ENCODE measurements at places on chromosomes 11 and 22. TPM values are rescaled to one million over a fixed set of nuclear protein-coding genes. Genes with fewer than 3 reads are reported as not detected.

DNA sequence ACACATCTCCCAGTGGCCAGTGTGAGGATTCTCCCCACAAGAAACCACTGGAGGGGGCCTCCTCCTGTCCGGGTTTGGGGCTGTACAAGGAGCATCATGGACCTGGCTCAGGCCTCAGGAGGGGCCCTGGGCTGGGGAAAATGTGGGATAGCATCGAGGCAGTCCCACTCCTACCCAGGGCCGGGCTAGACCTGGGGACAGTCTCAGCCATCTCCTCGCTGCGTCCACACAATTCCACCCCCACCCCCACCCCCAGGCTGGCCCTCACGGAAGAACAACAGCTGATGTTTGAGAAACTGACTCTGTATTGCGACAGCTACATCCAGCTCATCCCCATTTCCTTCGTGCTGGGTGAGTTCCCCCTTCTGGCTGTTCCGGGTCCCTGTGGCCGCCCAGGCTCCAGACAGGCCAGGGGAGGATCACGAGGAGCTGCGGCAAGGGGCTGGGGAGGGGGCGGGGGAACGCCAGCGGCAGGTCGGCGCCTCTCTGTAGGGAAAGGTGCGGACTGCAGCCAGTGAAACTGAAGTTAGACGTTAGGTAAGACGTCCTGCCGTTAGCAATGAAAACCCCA lies 4.8 kb downstream of the BEST1 start:
- no peak overlapping the region for H3K4me3 ChIP-seq
- H3K27ac ChIP-seq: no peak overlapping the region
- no peaks in the 10 kb centered on the region for H3K36me3 ChIP-seq

DNA sequence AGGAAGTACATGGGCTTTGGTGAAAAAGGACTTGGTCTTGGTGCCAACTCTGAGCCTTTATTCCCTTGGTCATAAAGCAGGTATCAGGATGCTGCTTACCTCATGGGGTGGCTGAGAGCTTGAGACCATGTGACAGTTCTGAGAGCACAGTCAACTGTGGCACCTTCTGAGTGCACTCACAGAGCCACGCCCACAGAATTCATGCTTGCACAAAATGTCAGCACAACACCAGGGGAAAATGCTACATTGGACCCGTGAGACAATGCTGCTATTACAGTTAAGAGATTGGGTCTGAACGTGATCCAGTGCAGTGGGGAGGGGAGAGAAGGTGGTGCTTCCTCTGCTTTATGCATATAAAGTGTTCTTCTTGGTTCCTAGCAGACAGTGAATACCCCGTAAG lies 79.5 kb upstream of the SPON1 start:
- H3K4me1 ChIP-seq: no peaks in the 10 kb centered on the region
- peak; percentile 43 for DNase-seq
- no peak overlapping the region for H3K27ac ChIP-seq
- no peaks in the 10 kb centered on the region for H3K36me3 ChIP-seq
- H3K27me3 ChIP-seq: no peaks in the 10 kb centered on the region

Gene SCGB2A2
- total RNA-seq: not detected

GRCh38 chr11:44320289-44320973 lies 10.5 kb upstream of the ALX4 start:
- H3K27me3 ChIP-seq: peaks cover 86% of the 10 kb centered on the region
- no peak for DNase-seq
- H3K27ac ChIP-seq: no peak overlapping the region
- no peaks in the 10 kb centered on the region for H3K36me3 ChIP-seq

DNA sequence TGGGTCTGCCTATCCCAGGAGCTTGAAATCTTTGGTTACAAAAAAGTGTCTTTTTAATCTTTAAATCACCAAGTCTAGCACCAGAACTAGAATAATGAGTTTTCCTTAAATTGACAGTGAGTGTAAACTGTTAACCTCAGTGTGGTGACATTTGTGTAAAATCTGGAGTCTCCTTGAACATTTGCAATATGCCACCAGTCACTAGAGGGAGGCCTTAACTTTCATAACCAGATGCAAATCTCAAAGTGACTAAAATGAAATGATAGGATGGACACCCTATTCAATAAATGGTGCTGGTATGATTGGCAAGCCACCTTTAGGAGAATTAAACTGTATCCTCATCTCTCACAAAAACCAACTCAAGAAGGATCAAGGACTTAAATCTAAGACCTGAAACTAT lies 8.3 kb upstream of the SCGB1D2 start:
- H3K27me3 ChIP-seq: peaks cover 21% of the 10 kb centered on the region
- H3K27ac ChIP-seq: no peak overlapping the region
- H3K4me3 ChIP-seq: no peak overlapping the region
- no peaks in the 10 kb centered on the region for H3K36me3 ChIP-seq
- H3K4me1 ChIP-seq: no peaks in the 10 kb centered on the region

- DNase-seq: peak; percentile 74
- peaks cover 2% of the 10 kb centered on the region for H3K27me3 ChIP-seq
- no peaks in the 10 kb centered on the region for H3K36me3 ChIP-seq
- no peak overlapping the region for H3K4me3 ChIP-seq
- peaks cover 4% of the 10 kb centered on the region for H3K4me1 ChIP-seq
Observed at GRCh38 chr22:25334162-25334490, 114.7 kb downstream of the CRYBB2 start.

Gene FAM227A
- 0.88 TPM for total RNA-seq

Gene NNMT
- not detected for total RNA-seq

DNA sequence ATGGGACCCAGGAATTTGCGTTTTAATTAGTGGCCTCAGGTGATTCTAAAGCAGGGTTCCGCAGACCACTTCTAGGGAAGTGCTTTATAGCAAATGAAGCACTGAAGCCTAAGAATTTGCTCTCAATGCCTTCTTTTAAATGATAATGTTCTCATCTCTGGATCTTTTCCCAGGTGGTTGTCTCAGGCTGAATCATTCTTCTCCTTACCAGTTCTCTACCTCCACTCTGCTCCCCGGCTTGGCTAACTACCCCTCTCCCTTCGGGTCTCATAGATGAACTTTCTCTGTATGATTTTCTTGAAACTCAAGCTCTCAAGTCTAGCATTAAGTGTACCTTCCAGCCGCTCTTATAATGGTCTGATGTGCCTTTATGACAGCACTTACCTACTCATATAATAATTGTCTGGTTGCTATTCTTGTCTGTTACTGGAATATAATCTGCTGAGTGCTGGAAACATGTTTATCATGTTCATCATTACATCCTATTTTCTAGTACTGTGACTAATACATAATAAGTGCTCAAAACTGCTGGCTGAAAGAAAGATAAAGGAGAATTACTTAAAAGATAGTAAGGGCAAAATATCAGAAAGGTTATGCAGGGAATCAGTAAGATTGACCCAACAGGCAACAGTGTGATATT lies 195.9 kb upstream of the SESN3 start:
- no peak for DNase-seq
- H3K4me3 ChIP-seq: no peak overlapping the region
- H3K27ac ChIP-seq: no peak overlapping the region
- H3K4me1 ChIP-seq: no peaks in the 10 kb centered on the region

Gene TESMIN
- total RNA-seq: 7.3 TPM

DNA sequence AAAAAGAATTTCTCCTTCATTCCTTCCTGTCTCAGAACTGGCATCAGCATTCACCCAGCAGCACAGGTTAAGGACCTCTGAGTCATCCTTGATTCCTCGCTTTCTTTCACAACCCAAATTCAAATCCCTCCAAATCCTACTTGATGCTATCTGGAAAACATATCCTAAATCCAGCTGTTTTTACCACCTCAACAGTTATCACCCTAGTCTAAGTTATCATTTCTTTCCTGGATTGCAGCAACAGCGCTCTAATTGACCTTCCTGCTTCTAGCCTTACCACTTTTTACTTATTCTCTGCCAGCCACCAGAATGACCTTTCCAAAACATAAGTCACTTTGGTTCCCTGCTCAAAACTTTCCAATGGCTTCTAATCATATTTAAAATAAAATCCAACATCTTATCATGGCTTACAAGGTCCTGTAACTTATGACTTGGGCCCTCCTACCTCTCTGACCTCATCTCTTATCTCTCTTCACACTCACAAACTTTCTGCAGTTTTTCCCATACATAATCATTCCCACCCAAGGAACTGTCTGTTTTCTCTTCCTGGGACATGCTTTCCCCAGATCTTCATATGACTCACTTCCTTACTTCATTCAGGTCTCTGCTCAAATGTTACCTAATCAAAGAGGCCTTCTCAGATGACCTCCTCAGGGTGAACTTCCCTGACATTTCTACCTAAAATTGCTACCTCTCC lies 119.4 kb downstream of the TTC28 start:
- no peaks in the 10 kb centered on the region for H3K36me3 ChIP-seq
- H3K27me3 ChIP-seq: peaks cover 20% of the 10 kb centered on the region
- no peak overlapping the region for H3K4me3 ChIP-seq
- no peaks in the 10 kb centered on the region for H3K4me1 ChIP-seq
- no peak for DNase-seq

Gene OR6A2
- total RNA-seq: not detected

DNA sequence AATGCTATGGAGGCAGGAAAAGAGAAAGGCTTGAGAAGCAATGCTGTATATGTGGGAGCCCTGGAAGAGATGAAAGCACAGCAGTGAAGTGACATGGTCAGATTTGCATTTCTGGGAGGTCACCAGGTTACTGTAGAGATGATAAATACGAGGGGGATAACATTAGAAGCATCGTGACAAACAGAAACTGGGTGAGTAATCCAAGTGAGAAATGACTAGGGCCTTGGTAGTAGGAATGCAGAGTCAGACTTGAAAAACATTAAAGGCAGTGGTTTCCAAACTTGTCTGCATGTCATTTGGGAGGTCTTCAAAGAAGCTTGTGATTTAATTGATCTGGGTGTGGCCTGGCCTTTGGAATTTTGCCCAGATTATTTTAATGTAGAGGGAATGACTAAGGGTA lies 43.9 kb downstream of the CCDC34 start:
- H3K27ac ChIP-seq: no peak overlapping the region
- peaks cover 10% of the 10 kb centered on the region for H3K27me3 ChIP-seq
- H3K4me1 ChIP-seq: peaks cover 15% of the 10 kb centered on the region
- H3K4me3 ChIP-seq: no peak overlapping the region
- DNase-seq: peak; percentile 22

GRCh38 chr11:62087694-62088093 lies 36.1 kb upstream of the INCENP start:
- H3K4me1 ChIP-seq: no peaks in the 10 kb centered on the region
- no peak for DNase-seq
- H3K36me3 ChIP-seq: peaks cover 1% of the 10 kb centered on the region
- H3K27ac ChIP-seq: no peak overlapping the region
- H3K27me3 ChIP-seq: peaks cover 3% of the 10 kb centered on the region

Gene RNF121
- 37.1 TPM for total RNA-seq

GRCh38 chr22:21448627-21449416 lies 18.4 kb upstream of the TMEM191C start:
- H3K4me1 ChIP-seq: no peaks in the 10 kb centered on the region
- no peak for DNase-seq
- H3K27ac ChIP-seq: no peak overlapping the region
- H3K27me3 ChIP-seq: no peaks in the 10 kb centered on the region
- H3K4me3 ChIP-seq: no peak overlapping the region

GRCh38 chr11:109996060-109996459 lies 97.1 kb upstream of the ZC3H12C start:
- H3K27ac ChIP-seq: no peak overlapping the region
- no peaks in the 10 kb centered on the region for H3K4me1 ChIP-seq

DNA sequence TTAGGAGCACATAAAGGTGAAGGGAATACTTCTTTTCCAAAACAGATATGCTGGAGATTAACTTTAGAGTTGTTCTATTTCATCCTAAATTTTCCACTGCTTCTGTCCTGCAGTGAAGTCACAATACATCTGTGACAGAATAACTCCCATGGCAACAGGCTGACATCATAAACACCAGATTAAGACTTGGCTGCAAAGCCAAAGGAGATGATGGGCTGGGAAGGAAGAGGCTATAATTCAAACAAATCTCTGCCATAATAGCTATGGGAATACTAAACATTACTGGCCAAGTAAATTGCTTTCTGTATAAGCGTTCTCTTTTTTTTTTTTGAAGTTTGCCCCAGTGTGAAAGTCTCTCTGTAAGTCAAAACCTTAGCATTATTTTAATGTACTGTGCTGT lies 107.7 kb downstream of the CADM1 start:
- no peaks in the 10 kb centered on the region for H3K4me1 ChIP-seq
- H3K36me3 ChIP-seq: no peaks in the 10 kb centered on the region
- DNase-seq: no peak
- no peak overlapping the region for H3K4me3 ChIP-seq
- H3K27me3 ChIP-seq: no peaks in the 10 kb centered on the region
- no peak overlapping the region for H3K27ac ChIP-seq

DNA sequence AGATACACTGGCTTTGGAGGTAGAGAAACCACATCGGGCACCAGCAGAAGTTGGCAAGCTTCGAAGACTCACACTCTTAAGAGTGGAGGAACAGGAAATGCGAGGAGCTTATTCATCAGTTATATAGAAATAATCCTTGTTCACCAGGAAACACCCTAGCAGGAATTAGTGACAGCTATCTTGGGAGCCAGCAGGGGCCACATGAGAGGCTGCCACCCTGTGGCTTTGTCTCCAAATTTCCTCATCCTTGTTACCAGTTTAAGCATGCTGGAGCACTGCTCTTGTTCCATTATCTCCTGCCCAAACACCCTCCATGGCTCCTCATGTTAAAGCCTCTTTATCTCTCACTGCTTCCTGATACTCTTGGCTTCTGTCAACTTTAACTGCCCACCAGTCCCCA lies 131.0 kb downstream of the PLEKHA7 start:
- no peaks in the 10 kb centered on the region for H3K4me1 ChIP-seq
- H3K36me3 ChIP-seq: no peaks in the 10 kb centered on the region
- H3K27me3 ChIP-seq: no peaks in the 10 kb centered on the region
- no peak overlapping the region for H3K4me3 ChIP-seq
- DNase-seq: no peak

DNA sequence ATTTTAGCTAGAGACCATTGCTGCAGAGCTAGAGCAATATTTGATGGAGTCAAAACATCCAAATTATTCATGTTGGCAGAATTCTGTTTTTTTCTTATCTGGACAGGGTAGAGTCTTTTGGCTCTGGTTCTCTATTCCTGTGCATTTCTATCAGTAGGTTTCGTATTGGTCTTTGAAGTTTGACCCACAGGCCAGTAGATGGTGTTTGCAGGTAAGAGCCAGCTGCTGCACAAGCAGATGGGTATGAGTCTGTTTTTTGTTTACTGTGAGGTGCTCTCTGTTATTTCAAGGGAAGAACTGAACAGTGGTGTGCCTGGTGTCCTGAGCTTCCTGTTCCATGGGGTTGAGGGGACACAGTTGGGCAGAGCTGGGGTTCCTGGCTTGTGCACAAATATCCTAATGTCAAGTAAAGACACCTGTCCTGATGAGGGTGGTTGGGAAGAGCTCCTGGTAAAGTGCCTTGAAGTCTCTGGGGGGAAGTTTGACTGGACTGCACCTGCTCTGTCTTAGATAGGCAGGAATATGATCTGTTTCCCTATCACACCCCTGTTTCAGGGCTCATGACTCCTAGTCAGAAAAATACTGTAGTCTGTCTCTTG lies 34.0 kb upstream of the SLC22A25 start:
- no peak for DNase-seq
- H3K27me3 ChIP-seq: peaks cover 11% of the 10 kb centered on the region
- H3K36me3 ChIP-seq: no peaks in the 10 kb centered on the region

Gene PAK1
- 30.4 TPM for total RNA-seq
